ENCODE measurements at places on chromosomes 12 and 14.
A peak's percentile ranks its signal among the peaks of the same experiment; 100 is the strongest.

DNA sequence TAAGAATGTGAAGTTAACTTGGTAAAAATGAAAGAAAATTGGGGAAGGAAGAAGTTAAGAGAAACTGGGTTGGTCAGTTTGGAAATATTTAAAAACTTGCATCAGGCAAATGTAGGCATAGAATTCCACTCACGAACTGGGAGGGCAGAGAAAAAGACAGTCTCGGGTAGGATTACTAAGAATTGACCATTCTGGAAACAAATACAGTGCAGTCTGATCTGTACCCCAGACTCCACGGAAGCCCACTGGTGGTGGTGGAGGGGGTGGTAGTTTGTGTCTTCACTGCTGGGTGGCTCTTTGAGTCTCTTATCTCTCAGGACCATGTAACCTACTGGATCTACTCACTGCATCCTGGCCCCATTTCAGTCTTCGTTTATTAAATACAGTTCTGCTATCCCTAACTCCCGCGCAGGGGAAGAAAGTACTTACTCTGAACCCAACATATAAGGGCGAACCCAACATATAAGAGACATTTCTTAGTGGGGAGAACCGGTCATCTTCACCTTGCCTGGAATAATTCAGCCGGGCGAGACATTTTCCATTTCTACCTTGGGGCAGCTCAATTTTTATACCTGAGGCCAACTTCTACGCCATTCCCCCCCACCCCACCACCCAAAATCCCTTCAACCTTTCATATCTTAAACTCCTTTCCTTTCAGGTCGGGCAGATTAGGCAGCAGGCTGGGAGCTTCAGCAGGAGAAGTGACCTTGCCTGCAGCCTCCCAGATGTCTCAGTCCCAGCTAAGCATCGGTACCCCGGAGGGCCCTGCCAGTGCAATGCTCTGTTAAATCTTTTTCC lies 1.7 kb downstream of the SLC2A3 start:
- DNase-seq, result peak; percentile 60

DNA sequence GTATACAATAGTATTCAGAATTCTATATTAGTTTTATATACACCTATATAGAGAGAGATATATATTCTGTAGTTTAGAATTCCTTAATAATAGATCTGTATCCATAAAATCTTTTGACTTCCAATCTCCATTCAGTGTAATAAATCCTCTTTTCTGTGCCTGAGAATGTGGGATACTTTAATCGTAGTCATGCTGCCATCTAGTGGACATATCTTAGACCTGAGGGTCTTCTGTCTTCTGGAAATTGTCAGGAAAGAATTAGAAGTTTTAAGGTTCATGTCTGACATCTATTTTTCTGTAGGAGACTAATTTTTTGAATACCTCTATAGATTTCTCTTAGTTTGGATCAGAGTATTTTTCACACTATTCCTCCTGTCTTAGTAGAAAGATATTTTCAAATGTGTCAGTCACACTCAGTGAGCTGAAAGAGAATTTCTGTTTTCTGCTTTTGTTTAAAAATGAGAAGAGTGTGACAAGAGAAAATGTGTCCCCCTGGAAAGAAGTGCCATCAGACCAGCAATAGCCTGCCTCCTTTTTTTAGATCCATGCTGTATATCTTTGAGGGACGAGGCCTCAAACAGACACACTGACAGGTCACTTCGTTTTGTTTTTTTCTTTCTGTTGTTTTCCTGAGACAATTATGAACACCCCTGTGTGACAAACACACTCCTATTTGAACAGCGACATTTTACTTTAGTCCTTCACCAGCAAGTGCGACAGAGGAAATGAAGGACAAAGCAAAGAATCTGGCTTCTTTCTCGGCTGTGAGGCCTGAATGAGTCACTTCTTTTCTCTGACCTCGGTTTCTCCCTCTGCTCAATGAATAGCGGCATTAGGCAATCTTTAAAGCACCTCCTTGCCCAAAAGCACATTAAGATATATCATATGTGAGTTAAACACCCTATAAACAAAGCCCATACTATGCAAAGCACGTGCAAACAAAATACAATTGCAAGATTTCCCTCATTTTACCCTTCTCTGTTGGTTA lies 96.3 kb downstream of the GALC start:
- DNase-seq, result peak; percentile 66

GRCh38 chr14:39097159-39097558 lies 5.9 kb downstream of the SEC23A start:
- no peak for DNase-seq

DNA sequence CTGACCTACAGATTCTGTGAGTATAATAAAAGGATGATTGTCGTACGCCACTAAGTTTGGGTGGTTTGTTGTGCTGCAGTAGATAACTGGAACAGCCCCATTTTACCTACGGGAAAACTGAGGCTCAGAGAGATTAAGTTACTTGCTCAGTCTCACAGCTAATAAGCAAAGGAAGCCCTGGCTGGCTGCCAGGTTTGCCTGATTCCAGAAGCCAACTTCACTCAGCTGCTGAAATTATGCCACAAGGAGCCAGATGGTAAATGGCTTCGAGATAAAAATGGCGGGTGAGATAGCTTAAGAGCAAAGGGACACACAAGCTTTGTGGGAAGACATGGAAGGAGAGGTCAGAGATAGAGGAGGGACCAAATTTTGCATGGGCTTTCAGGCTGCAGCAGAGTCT lies 191.5 kb upstream of the NOS1 start:
- DNase-seq, result no peak

Measured in suppressor macrophage treated with lipopolysaccharide for 4 hours (primary cell).